Spleen (tissue), 13 donors: ENCODE measurements at places on chromosomes 5 and 9.
A peak's percentile ranks its signal among the peaks of the same experiment; 100 is the strongest.

DNA sequence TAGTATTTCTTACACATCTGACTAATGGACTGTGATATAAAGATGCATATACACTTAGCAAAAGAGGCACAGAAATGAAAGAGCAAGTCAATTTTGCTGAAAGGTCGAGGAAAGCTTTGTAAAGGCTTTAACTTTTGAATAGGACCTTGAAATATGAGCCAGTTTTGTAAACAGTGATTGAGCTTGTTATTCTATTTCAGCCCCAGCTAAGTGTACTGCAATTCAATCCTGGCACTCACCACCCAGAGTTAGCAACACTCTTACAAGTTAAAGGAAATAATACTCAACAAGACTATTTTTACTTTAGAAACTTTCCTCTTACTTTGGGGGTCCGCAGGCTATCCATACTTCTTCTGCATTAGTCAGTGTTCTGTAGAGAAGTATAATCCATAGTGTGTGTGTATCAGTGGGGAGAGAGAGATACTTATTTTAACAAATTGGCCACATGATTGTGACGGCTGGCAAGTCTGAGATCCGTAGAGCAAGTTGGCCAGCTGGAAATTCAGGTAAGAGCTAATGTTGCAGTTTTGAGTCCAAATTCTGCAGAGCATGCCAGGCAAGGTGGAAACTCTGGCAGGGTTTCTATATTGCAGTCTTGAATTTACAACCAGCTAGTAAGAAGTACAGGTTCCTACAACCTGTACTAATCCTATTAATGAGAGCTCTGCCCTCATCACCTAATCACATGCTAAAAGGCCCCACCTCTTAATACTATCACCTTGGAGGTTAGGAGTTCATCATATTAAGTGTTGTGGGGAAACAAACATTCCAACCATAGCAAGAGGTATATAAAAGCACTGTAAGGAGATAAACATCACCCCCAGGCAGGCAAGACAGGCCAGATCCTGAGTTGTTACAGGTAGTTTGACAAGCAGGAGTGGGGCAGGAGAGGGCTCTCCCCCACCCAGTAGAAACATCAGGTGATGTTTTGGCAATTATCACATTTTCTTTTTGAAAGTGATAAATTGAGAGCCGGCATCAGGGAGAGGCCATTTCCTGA lies 33.6 kb downstream of the IL7R start:
- no peaks in the 10 kb centered on the region for H3K36me3 ChIP-seq
- H3K27ac ChIP-seq: no peak overlapping the region
- H3K4me1 ChIP-seq: no peaks in the 10 kb centered on the region
- no peaks in the 10 kb centered on the region for H3K27me3 ChIP-seq
- DNase-seq: no peak

DNA sequence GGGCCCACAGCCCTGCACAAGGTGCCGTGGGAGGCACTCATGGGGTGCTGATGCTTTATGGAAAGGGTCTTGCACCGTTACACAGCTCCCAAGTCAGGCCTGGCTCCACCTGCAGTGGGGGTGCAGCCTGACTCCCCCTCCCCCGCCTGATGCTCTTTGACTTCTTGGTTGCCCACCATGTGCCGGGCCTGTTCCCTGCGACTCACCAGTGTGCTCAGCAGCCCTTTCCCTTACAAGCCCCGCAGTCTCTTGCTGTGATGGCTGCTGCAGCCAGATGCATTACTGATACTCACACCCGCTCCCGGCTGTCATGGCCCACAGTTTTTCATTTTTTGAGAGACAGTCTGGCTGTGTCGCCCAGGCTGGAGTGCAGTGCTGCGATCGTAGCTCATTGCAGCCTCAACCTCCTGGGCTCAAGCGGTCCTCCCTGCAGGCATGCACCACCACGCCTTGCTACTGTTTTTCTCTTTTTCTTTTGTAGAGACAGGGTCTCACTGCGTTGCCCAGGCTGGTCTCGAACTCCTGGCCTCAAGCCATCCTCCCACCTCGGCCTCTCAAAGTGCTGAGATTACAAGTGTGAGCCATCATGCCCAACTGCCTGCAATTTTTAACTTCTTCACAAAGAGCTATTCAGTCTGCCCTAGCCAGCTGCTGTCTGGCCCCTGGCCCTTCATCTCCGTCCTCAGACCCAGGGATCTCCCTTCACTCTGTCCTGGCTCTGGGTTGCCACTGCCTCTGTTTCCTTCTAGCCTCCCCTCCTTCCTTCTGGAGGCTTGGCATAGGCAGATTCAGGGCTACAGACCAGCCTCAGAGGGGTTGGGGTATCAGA lies 109.5 kb downstream of the RXRA start:
- no peaks in the 10 kb centered on the region for H3K36me3 ChIP-seq
- no peak overlapping the region for H3K4me3 ChIP-seq
- no peaks in the 10 kb centered on the region for H3K27me3 ChIP-seq
- DNase-seq: no peak

DNA sequence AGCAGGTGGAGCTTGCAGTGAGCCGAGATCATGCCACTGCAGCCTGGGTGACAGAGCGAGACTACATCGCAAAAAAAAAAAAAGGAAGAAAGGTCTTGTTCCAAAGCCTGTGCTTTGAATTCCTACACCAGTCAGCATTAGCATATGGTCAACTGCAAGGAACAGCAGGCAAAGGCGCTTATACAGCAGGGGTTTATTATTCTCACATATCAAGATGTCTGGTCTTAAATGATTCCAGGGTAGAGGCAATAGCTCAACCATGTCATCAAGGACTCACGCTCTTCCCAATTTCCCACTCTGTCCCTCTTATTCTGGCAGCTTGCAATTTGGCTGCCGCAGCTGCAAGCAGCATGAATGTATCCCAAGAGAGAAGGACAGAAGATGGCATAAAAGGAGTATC lies 28.6 kb upstream of the HRH2 start:
- DNase-seq: no peak
- H3K4me3 ChIP-seq: no peak overlapping the region
- H3K27me3 ChIP-seq: no peaks in the 10 kb centered on the region
- no peaks in the 10 kb centered on the region for H3K36me3 ChIP-seq
- no peak overlapping the region for H3K27ac ChIP-seq

- H3K27ac ChIP-seq: no peak overlapping the region
- H3K36me3 ChIP-seq: no peaks in the 10 kb centered on the region
Measured at GRCh38 chr5:112064271-112064701, 307.3 kb upstream of the NREP start.

DNA sequence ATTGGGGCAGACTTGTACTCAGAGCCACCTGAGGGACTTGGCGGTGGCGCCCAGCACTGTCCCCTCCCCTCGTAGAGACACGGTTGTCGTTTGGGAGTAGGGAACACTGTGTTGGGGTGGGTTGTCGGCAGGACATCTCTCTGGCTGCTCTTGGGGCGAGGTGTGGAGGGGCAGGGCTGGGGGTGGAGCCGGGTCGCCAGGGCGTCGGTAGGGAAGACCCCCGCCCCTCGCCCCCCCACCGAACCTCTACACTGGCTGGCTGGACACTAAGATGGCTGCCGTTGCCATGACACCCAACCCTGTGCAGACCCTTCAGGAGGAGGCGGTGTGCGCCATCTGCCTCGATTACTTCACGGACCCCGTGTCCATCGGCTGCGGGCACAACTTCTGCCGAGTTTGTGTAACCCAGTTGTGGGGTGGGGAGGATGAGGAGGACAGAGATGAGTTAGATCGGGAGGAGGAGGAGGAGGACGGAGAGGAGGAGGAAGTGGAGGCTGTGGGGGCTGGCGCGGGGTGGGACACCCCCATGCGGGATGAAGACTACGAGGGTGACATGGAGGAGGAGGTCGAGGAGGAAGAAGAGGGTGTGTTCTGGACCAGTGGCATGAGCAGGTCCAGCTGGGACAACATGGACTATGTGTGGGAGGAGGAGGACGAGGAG lies 778 bp downstream of the TRIM41 start:
- H3K4me3 ChIP-seq: peak overlapping the region; percentile 80
- H3K36me3 ChIP-seq: peaks cover 13% of the 10 kb centered on the region
- H3K27me3 ChIP-seq: no peaks in the 10 kb centered on the region
- no peak for DNase-seq
- H3K27ac ChIP-seq: peak overlapping the region; percentile 97
- peaks cover 41% of the 10 kb centered on the region for H3K4me1 ChIP-seq

GRCh38 chr9:127921557-127922120 lies 4.8 kb upstream of the ST6GALNAC4 start:
- H3K27me3 ChIP-seq: peaks cover 36% of the 10 kb centered on the region
- peak; percentile 94 for DNase-seq
- no peaks in the 10 kb centered on the region for H3K36me3 ChIP-seq
- H3K4me3 ChIP-seq: peak overlapping the region; percentile 9
- H3K27ac ChIP-seq: no peak overlapping the region

GRCh38 chr5:51043745-51044144 lies 339.5 kb upstream of the ISL1 start:
- H3K36me3 ChIP-seq: no peaks in the 10 kb centered on the region
- H3K4me3 ChIP-seq: no peak overlapping the region
- no peaks in the 10 kb centered on the region for H3K4me1 ChIP-seq
- no peaks in the 10 kb centered on the region for H3K27me3 ChIP-seq

DNA sequence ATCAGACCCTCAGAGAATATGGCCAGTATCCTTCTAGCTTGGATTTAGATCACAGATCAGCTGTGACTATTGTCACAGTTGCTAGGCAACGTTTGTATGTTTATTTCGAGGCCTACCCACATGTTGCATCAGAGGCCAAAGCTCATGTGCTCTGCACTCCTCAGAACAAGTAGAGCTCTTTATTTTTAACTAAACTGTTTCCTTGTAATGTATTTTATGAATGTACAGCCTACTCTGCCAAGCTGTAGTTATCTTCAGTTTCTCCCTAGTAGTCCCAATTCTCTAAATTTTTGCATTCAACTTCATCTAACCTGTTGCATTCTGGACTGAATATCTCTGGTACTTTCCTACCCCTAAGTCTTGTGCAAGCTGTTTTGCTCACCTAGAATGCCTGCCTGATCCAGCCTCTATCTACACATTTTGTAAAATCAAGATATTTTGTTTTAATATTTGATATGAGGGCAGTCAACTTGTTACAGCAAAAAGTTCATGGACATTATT lies 52.8 kb downstream of the CAST start:
- H3K36me3 ChIP-seq: no peaks in the 10 kb centered on the region
- H3K4me1 ChIP-seq: peaks cover 44% of the 10 kb centered on the region
- peak overlapping the region; percentile 37 for H3K27ac ChIP-seq
- no peaks in the 10 kb centered on the region for H3K27me3 ChIP-seq
- no peak overlapping the region for H3K4me3 ChIP-seq
- no peak for DNase-seq
